HS-5 (cell line): ENCODE measurements at places on chromosomes 2 and 18.
A peak's percentile ranks its signal among the peaks of the same experiment; 100 is the strongest.

DNA sequence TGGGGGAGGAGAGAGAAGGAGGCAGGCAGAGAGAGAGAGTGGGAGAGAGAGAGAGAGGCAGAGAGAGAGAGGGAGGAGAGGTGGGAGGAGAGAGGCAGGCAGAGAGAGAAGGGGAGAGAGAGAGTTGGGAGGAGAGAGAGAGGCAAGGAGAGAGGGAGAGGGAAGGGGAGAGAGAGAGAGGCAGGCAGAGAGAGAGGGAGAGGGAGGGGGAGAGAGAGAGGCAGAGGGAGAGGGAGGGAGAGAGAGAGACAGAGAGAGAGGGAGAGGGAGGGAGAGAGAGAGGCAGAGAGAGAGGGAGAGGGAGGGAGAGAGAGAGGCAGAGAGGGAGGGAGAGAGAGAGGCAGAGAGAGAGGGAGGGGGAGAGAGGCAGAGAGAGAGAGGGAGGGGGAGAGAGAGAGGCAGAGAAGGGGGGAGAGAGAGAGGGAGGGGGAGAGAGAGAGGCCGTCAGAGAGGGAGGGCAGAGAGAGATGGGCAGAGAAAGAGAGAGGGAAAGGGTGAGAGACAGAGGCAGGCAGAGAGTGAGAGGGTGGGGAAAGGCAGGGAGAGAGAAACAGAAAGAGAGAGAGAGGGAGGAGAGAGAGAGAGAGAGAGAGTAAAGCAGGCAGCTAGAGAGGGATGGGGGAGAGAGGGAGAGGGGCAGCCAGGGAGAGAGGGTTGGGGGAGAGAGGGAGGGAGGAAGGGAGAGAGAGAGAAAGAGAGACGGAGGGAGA, 122.2 kb upstream of the PXDN start:
- no peak for DNase-seq

DNA sequence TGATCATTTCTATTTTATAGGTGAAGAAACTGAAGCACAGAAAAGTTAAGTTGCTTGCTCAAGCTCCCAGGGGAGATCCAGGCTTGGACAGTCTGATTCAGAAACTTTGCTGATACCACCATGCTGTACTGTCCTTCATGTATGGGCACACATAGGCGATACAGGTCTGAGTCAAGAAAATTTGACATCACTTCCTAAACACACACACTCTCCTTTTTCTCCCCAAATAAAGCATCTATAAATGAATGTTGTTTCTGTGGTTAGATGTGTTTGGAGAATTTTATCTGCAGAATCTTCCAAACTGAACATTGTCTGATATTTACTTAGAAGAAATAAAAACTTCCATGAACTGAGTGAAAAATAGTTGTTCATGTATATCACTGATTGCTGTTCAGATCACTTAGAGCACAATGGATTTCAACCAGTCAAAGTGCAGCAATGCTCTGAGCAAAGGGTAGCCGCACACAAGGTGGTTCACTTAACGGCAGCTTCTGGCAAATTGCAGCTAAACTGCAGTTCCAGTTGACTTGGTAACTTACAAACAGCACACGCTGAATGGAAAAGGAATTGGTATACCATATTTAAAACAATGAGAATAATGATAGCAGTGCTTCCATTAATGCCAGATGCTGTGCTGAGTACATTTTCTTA, 10.0 kb upstream of the AGFG1 start:
- no peak for DNase-seq

DNA sequence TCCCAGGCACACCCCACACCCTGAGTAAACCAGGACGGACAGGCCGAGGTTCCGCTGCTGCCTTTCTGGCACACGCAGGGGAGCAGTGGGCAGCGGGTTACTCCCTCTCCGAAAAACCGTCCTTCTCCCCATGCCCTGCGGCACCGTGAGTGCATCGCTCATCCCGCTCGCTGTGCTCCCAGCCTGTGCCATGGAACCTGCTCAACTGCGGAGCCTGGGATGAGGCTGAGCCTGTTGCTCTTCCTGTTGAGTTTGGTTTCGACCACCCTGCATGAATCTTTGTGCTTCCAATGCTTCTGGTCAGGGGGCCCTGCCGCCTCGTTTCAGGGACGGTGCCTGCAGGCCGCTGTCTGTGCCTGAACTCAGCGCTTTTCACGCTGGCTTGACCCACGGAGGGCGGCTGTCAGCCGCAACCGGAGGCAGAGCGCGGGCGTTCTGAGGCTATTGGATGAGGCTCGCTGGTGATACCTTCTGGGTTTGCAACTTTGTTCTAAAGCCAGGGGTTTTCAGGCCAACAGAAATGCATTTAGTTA, 106.7 kb downstream of the MBP start:
- DNase-seq, result no peak

GRCh38 chr2:235897992-235898391, 270.2 kb downstream of the GBX2 start:
- DNase-seq, result no peak

GRCh38 chr2:205283736-205284270, 398.5 kb upstream of the NRP2 start:
- DNase-seq, result no peak

DNA sequence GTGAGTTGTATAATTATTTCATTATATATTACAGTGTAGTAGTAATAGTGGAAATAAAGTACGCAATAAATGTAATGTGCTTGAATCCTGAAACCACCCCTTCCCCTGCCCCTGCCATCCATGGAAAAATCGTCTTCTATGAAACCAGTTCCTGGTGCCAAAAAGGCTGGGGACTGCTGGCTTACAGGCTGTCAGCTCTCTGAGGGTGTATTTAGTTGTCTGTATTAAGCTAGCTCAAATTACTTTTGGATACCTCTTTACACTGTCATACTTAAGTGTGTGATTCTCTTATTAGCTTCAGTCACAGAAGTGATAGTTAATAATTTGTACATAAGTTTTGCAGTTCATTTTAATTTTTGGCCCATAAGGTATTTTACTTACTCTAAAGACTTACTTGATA, 29.6 kb downstream of the LCLAT1 start:
- no peak for DNase-seq

GRCh38 chr18:68725346-68725745, 10.4 kb upstream of the TMX3 start:
- no peak for DNase-seq

DNA sequence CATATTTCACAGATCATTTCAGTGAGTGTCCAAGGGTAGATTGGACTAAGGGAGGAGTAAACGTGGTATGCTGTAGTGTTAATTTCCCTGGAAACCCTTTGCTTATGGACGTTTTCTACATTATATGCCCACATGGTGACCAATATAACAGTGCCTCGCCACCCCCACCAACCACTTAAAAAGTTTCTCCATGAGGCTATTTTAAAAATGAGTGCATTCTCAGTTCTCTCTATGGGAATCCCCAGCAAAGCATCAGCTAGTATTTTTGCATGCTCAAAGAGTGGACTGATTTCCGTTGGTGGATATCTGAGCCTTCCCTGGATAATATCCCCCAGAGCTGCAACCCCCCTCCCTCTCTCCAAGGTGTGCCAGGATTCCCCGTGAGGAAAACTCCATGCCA, 73.2 kb downstream of the TGFA start:
- DNase-seq, result no peak

DNA sequence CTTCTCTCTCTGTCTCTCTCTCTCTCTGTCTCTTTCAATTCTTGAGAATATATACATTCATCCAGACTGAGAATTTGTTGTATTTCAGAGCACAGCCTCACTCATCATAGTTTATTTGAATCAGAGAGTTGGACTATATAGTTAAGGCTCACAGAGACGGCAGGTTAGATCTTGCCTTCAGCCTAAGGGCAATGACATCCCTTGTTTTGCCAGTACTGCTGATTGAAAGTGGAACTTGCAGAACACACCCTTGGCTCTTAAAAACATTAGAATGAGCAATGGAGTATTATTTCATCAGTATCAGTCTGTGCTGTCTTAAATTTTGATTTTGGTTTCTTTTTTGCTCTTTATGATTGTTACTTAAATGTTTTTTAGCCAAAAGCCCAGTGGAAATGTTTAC, 62.0 kb upstream of the DSG1 start:
- DNase-seq, result no peak

GRCh38 chr2:44912660-44913059, 28.8 kb upstream of the SIX3 start:
- DNase-seq, result peak; percentile 81

DNA sequence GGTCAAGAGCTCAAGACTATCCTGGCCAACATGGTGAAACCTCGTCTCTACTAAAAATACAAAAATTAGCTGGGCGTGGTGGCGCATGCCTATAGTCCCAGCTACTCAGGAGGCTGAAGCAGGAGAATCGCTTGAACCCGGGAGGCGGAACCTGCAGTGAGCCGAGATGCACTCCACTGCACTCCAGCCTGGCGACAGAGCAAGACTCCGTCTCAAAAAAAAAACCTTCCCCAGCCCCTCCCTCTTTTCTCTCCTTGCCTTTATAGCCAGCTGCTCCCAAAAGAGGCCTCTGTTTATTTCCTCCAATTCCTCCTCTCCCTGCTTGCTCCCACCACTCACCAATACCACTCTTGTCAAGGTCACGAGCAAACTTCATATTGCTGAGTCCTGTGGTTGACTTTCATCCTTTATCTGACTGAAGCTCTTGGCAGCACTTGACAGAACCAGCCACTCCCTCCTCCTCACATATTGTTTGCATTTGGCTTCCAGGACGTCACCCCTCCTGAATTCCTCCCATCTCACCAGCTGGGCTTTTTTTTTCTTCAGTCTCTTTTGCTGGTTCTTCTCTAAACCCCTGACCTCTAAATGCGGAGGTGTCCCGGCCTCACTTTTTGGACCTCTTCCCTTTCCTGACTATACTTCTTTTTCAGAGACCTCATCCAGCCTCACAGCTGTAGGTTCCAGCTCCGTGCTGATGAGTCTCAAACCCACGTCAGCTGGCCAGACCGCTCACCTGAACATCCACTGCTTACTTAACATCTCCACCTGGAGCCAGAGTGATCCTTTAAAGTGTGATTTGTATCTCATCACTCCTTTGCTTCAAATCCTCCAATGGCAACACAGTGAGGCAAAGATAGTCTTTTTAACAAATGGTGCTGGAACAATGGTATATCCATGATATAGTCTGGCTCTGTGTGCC, 84.6 kb upstream of the CAB39 start:
- no peak for DNase-seq

DNA sequence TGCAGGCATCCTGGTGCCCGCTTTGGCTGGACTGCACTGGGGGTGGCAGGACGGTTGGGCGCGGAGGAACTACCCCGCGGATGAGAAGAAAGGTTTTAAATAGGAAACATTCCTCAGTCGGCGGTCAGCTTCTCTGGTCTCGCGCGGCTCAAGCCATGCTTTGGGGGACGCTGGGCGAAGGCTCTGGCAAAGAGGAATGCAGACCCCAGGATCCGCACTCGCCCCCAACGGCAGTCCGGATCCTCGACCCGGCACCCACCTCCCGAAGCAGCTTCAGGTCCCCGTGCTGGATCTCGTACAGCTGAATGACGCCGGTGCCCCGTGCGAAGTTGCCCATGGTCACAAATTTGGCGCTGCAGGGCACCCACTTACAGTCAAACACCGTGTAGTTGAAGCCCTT, 686 bp upstream of the PNO1 start:
- no peak for DNase-seq

DNA sequence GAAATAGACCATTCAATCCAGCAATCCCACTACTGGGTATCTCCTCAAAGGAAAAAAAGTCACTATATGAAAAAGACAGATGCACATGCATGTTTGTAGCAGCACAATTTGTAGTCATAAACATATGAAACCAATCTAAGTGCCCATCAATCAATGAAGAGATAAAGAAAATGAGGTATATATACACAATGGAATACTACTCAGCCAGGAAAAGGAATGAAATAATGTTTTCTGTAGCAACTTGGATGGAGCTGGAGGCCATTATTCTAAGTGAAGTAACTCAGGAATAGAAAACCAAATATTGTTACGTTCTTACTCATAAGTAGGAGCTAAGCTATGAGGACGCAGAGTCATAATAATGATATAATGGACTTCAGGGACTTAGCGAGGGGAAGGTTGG, 45.2 kb upstream of the LRRC30 start:
- no peak for DNase-seq

DNA sequence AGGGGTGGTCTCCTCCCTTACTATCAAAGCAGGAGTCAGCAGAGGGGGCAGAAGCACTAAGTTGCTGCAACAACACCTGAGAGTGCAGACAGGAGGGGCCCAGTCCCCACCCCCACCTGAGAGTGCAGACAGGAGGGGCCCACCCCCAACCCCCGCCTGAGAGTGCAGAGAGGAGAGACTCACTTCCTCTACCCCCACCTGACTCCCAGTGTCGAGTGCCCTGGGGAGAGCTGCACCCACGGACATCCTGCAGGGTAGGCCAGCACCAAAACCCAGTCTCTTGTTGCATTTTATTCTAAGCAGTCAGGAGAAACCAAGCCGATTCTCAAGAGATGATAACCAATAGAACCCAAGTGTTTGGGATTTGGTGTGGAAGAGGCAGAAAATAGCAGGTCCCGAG, 78.4 kb downstream of the NAPG start:
- no peak for DNase-seq

- no peak for DNase-seq
Measured at GRCh38 chr2:11357428-11357972, 13.1 kb upstream of the ROCK2 start.

GRCh38 chr2:41170589-41170988, 718.7 kb upstream of the SLC8A1 start:
- no peak for DNase-seq

DNA sequence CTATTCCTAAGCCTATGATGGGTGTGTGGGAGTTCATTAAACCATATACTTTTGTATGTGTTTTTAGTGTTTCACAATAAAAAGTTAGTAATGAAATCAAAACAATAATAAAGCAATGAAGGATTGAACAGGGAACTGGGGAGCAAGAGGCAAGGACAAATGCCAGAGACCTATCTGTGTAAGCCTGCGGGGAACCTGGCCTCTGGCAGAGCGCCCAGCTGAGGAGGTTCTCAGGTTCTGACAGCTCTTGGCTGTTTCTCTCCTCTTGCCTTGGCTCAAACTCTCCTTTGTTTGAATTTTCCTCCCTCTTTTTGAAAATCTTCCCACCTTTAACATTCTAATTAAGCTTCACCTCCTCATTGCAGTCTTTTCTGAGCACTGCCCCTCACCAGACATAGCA, 200.0 kb upstream of the NCKAP5 start:
- DNase-seq, result no peak

- no peak for DNase-seq
Measured at GRCh38 chr2:69287544-69287943, 99.5 kb downstream of the GFPT1 start.

DNA sequence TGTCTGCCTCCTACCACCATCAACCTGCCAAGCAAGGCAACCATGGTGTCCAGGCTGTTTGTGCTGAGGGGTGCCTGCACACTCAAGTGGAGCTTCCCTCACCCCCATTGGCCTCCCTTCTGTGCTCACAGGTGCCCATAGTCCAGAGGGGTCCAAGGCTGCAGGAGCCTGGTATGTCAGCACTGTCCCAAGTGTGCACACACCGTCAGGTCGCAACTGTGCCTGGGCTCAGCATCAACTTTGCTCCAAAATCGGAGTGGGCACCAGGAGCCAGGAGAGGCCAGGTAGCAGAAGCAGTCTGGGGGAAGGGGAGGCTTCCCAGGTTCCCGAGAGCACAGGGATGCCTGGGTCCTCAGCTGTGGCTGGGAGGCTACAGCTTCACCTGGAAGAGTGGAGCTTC, 1528.2 kb upstream of the SLC39A10 start:
- DNase-seq, result no peak

DNA sequence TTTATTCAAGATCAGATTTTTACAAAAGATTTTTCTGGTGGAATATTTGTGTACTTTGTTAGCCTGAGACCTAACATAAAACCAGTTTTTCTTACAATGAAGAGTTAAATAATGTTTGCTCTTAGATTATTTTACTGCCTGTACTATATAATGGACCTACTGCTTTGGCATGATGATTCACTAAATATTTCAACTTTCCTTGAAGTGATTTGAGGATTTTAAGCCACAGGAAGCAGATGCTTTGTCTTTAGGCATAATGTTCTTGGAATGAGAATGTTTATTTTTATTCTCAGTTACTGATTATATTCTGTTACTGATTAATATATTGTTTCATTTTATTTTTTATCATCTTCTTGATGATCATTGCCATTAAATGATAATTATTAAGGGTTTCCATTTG, 175.3 kb upstream of the LRP1B start:
- no peak for DNase-seq
